ENCODE measurements at places on chromosomes 2 and 18.

DNA sequence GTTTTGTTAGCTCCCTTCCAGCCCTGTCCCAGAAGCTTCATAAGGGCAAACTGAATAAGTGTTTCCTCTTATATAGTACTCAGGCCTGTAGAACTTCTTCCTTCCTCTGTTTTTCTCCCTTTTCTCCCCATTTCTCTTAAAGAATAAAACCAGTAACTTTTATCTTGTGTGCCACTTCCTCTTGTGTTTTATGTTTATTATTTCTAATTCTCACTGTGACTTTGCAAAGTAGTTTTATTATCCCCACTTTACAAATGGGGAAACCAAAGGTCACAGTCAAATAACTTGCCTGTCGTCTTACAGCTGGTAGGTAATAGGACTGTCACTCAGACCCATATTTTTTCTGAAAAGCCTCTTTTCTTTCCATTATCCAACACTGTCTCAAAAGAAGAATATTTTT lies 42.4 kb downstream of the RBBP8 start:
- no peak for DNase-seq

DNA sequence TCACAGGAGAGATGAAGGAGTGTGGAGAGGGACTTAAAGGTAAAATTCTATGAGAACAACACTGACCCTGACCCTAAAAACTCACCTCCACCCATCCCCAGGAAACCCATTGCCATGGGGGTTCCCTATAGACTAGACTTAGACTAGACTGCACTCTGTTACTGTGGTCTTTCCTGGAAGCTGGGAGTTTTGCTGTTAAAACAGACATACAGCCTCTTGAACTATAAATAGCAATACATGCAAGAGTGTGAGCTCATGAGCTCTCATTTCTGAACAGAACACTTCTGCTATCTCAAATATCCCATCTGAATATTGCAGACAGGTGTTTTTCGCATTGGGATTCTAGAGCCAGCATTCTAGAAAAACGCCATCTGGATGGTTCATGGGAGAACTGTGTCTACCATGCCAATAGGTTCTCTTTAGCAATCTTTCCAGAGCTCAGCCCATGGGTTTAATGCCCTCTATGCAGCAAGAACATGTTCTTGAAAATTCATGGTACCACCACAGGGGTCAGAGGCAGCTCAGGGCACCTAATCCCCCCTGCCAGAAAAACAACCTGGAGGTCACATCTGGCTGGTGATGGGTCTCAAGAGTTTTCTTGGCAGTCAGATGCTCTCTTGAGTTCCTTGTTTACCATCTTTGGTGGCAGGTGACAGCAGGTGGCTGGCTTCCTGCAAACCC lies 51.9 kb downstream of the SLC14A2 start:
- DNase-seq, result no peak

GRCh38 chr2:130346741-130347066 lies 4.0 kb downstream of the IMP4 start:
- DNase-seq, result no peak

DNA sequence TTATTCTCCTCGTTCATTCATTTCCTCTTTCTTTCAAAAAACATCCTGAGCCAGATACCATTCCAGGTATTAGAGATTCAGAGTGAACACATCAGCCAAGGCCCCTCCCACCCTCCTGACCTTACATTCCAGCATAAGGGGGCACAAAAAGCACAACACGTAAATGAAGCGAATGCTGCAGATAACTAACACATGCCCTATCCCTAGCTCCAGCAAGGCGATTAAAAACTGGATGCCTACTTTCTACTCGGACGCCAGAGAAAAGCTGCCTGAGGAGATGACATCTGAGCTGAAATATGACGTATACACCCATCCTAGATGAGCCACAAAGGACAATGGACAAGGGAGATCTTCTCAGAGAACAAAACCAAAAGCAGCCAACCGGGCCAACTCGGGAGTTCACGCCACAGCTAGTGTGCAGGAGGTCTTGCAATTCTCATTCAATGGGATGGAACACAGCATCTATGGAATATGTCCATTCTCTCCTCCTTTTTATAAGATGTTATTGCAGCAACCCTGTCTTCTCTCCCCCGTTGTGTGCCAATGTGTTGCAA lies 33.5 kb downstream of the FEZ2 start:
- DNase-seq, result no peak

DNA sequence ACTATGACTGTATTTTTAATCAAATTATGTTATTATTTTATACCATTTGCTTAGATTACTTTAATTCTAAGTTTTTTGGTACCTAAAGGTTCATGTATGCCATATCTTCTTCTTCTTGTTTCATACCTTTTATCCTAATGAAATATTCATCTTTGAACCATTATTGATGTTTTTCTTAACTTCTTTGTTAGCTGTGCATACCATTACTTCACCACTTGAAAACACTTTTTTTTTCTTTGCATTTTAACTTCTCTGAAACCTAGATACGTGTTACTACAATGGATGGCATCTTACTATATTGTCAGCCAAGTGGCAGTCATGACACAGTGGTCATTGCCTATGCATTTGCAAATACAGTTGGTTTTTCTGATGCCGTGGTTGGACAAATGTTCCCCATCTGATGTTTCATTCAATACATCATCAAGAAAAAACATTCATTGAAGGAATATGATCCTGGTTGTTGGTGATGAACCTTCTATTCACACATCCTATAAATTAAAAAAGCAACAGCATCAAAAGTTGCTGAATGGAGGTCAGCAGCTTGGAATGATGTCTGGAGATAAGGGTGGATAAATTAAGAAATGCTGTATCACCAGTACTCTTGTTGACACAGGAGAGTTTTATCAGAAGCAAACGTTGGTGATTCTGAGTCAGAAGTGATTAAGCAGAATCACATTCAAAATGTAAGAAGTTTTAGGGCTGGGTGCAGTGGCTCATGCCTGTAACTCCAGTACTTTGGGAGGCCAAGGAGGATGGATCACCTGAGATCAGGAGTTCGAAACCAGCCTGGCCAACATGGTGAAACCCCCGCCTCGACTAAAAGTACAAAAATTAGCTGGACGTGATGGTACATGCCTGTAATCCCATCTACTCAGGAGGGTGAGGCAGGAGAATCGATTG lies 7.4 kb downstream of the IL36A start:
- no peak for DNase-seq

DNA sequence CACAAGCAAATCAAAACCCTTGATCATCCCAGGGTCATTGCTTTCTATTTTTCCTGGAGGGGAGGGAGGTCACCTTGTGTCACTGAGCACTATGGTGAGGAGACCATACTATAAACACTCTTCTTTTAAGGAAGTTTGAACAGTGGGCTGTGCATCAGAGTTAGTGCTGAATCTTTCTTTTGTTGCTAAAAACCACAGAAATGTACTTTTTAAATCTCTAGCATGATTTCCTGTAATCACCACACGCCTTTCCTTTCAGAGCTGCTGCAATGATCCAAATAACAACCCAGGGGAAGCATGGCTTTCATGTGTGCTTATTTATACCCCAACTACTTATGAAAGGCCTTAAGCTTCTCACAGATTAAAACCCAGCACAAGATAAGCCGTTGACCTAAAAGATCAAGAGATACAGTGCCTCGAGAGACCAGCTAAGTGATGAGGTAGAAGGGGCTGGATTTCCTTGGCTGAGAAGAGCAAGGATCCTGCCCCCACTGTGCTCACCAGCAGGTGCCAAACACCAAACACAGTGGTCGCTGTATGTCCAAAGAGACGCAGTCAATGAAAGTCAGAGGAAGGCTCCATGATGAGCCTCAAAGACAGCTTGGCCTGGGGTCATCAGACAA lies 34.7 kb downstream of the TRABD2A start:
- no peak for DNase-seq

- peak; percentile 83 for DNase-seq
Measured at GRCh38 chr18:66616523-66616983, 12.7 kb upstream of the CDH19 start.

DNA sequence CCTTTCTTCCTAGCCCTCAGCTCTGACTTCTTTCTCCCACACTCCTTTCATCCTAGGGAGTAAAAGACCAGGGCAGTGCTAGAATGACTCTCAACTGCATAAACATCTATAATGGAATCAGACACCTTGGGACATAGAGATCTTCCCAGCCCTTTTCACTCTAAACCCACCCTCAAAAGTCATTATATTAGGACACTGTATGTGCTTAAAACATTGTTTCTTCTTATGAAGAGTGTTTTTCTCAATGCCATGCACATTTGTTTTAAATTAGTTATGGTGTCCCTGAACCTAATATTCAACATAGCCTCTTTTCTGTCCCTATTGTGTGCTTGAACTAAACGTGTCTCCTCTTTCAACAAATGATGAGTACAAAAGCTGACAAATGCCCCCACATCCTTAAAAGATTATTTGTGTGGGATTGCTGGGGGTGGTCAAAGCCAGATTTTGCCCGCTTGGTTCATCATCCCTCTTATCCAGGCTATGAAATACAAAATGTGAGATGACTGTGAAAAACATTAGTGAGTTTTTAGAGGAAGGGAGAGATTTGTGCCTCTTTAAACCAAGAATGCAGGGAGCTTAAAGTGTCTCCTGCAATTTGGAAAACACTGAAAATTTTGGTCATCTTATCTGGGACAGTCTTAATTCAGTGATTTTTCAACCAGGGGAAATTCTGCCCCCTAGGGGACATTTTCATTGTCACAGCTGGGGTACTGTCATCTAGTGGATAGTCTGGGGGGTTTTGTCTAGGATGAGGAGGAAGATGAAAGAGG lies 29.0 kb downstream of the SERPINB5 start:
- DNase-seq, result peak; percentile 62

All from NCI-H69 (cell line).